ENCODE measurements at places on chromosomes 2 and 18.

- H3K27me3 ChIP-seq, result no peaks in the 10 kb centered on the region
- no peaks in the 10 kb centered on the region for H3K36me3 ChIP-seq
- no peak overlapping the region for H3K27ac ChIP-seq
- DNase-seq, result no peak
- H3K4me1 ChIP-seq, result no peaks in the 10 kb centered on the region
Observed at GRCh38 chr2:221662689-221663391, 90.7 kb upstream of the EPHA4 start.

- H3K4me1 ChIP-seq, result peaks cover 2% of the 10 kb centered on the region
- H3K4me3 ChIP-seq, result no peak overlapping the region
- no peaks in the 10 kb centered on the region for H3K27me3 ChIP-seq
- no peaks in the 10 kb centered on the region for H3K36me3 ChIP-seq
- no peak overlapping the region for H3K27ac ChIP-seq
Observed at GRCh38 chr2:190841707-190842505, 38.7 kb upstream of the GLS start.

DNA sequence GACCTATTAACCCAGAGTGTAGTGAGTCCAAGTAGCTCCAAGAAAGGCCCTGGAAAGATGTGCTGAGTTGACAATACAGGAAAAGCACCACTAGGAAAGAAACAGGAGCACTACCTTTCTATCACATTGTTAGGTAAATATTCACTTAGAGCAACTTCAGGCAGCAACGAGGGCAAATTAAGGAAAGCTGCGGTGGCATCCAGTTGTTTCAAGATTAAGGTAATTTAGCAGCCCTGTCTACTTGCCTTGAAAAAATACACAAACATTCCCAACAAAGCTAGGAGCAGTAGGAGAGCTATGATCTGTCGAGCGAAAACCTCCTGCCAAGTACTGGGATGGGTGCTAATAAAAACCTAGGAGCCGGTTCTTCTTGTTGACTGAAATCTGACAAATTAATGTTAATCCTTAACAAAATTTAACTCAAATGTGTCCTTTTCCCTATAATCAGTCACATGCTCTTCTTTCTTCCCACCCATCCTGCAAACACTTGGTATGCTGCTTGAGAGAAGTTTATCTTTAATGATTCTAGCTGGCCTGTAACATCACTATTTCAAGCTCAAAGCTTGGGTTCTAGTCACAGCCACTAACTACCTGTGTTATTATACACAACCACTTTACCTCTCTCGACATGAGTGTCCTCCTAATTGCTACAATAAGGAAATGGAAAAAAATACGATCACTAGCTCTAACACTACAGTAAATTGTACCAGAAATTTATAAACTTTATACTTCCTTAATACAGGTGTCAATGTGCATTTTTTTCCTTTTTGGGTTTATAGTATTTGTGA, 2.0 kb downstream of the ACAA2 start:
- no peaks in the 10 kb centered on the region for H3K27me3 ChIP-seq
- peaks cover 9% of the 10 kb centered on the region for H3K4me1 ChIP-seq
- H3K4me3 ChIP-seq, result no peak overlapping the region
- H3K36me3 ChIP-seq, result peaks cover 8% of the 10 kb centered on the region
- no peak overlapping the region for H3K27ac ChIP-seq

- no peaks in the 10 kb centered on the region for H3K27me3 ChIP-seq
- H3K4me3 ChIP-seq, result no peak overlapping the region
- DNase-seq, result no peak
Observed at GRCh38 chr2:65979446-65979845, 455.5 kb upstream of the MEIS1 start.

DNA sequence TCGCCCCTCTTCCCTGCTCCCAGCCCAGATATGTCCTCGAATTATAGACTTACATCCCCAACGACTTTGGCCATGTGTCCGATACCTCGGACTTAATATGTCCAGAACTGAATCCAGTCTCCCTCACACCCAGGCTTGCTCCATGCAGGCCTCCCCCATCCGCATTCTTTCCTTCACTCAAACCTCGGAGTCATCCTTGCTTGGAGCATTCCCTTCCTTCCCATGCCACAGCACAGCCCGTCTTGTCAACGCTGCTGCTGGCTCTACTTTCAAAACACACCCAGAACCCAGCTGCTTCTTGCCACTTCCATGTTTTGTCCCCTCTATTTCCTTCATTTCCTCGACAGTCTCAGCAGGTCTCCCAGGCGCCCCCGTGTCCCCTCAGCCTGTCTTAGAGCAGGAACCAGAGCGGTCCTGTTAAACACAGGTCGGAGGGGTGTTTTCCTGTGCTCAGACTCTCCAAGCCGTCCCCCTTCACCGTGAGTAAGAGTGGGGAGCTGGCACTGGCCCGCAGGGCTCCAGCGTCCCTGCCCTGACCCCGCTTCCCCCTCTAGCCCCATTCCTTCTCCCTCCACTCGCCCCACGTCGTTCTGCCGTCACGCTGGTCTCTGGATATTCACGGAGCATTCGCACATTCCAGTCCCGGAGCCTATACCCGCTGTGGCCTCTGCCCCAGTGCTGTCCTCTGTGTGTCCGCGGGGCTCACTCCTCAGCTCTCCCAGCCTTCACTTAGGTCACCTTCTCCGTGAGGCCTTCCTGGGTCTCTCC, 54.4 kb downstream of the VAPA start:
- H3K27me3 ChIP-seq, result no peaks in the 10 kb centered on the region
- no peak for DNase-seq
- H3K36me3 ChIP-seq, result no peaks in the 10 kb centered on the region
- H3K27ac ChIP-seq, result no peak overlapping the region

DNA sequence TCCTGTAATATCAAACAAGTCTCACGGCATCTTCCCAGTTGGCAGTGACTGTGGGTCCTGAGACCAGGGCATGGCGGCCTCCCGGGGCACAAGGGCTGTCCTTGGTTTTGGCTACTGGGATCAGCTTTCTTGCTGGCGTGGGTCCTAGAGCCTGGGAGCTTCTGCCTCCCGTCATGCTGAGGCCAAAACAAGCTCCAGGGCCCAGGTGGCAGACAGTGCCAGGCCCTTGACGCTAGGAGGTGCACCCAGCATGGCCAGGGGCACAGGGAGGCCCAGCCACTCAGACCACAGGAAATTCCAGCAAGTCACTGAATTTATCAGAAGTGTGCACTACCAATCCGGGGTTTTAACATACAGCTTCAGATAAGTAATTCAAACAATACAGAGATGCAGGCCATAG, 184.7 kb downstream of the EIPR1 start:
- DNase-seq, result no peak
- H3K27me3 ChIP-seq, result no peaks in the 10 kb centered on the region
- no peak overlapping the region for H3K4me3 ChIP-seq
- H3K36me3 ChIP-seq, result peaks cover 69% of the 10 kb centered on the region
- no peak overlapping the region for H3K27ac ChIP-seq
